Activated T-cell treated with anti-CD3 and anti-CD28 coated beads, Interleukin-2, amount 50 U/mL, for 72 hours (primary cell): ENCODE measurements at places on chromosomes 1 and 21. TPM values are rescaled to one million over a fixed set of nuclear protein-coding genes. Genes with fewer than 3 reads are reported as not detected.
A peak's percentile ranks its signal among the peaks of the same experiment; 100 is the strongest.

The PGBD5 gene
- total RNA-seq: not detected

The IL22RA1 gene
- total RNA-seq: not detected

The NLRP3 gene
- total RNA-seq: 0.63 TPM

The NFIA gene
- total RNA-seq: 27.3 TPM

The IFNGR2 gene
- 25.2 TPM for total RNA-seq

The OSCP1 gene
- total RNA-seq: 2.1 TPM

DNA sequence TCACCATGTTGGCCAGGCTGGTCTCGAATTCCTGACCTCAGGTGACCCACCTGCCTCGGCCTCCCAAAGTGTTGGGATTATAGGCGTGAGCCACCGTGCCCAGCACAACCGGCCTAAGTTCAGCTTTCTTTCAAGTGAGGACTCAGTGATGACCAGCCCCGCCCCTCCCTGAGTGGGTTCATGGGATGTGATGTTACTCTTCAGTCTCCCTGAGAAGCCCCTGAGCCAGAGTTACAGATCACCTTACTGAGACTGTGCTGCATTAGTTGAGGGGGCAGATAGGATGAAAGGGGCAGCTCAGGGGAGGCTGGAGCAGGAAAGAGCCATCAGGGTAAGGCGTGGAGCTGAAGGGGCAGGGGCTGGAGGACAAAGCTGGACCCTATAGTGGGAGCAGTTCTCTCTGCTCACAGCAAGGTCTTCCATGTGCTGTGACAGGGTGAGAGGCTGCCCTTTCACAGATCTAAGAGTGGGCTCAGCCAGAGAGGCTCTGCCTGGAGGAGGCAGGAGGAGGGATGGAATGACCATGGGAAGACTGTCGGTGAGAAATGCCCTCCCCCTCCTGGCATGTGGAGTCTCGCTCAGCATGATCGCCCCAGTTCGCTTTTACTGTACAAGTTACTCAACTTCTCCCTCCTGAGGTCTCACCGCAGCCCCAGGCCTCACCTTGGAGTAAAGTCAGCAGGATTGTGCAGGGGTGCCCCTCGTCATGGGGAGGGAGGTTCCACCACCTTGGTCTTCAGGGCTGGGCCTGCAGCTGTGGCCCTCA, 13.4 kb downstream of the SH2D2A start:
- no peak for DNase-seq
- H3K27ac ChIP-seq: peak overlapping the region; percentile 43
- no peaks in the 10 kb centered on the region for H3K27me3 ChIP-seq
- no peak overlapping the region for H3K4me3 ChIP-seq
- peaks cover 18% of the 10 kb centered on the region for H3K36me3 ChIP-seq

- DNase-seq: no peak
- peaks cover 13% of the 10 kb centered on the region for H3K36me3 ChIP-seq
- no peaks in the 10 kb centered on the region for H3K27me3 ChIP-seq
- peak overlapping the region; percentile 93 for H3K27ac ChIP-seq
- H3K4me3 ChIP-seq: no peak overlapping the region
Observed at GRCh38 chr1:161059293-161059692, 10.4 kb downstream of the ARHGAP30 start.

GRCh38 chr1:215290018-215290417, 207.5 kb downstream of the KCNK2 start:
- no peak overlapping the region for H3K27ac ChIP-seq
- no peak overlapping the region for H3K4me3 ChIP-seq
- H3K4me1 ChIP-seq: no peaks in the 10 kb centered on the region
- no peak for DNase-seq
- no peaks in the 10 kb centered on the region for H3K27me3 ChIP-seq
- H3K36me3 ChIP-seq: no peaks in the 10 kb centered on the region

DNA sequence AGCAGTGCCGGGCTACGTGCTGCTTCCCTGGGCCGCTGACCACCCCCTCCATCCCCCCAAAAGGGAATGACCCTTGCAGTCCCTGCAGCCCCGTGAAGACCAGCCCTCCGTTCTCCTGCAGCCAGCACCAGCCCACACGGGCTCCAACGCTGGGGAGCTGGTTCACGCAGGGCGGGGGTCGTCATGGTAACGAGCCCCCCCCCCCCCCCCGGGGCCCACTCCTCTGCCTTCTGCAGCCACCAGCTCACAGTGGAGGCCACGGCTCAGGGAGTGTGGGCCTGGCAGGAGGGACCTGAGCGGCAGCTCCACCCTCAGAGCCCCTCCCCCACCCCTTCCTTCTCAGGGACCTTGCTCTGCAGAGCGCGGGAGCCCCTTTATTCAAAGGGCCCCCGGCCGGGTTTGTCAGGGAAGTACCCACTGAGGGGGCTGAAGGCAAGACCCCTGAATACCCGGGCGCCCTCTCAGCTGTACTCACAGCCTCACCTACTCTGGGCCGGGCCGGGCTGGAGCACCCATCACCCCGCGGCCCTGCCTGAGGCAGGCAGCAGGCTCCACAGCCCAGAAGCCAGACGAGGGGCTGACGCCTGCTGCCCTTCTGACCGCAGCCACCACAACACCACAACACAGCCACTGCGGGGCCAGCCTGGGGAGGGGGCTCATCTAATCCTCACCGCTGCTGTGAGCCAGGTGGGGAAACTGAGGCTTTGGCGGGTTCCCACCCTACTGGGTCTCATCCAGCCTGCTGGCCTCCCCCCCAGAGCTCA, 12.6 kb downstream of the MEGF6 start:
- H3K27me3 ChIP-seq: no peaks in the 10 kb centered on the region
- DNase-seq: no peak
- H3K4me1 ChIP-seq: peaks cover 21% of the 10 kb centered on the region
- H3K27ac ChIP-seq: no peak overlapping the region
- no peaks in the 10 kb centered on the region for H3K36me3 ChIP-seq

GRCh38 chr1:245748646-245749045, 593.9 kb downstream of the KIF26B start:
- H3K4me1 ChIP-seq: no peaks in the 10 kb centered on the region
- H3K27me3 ChIP-seq: no peaks in the 10 kb centered on the region
- H3K4me3 ChIP-seq: no peak overlapping the region
- H3K27ac ChIP-seq: no peak overlapping the region
- peaks cover 16% of the 10 kb centered on the region for H3K36me3 ChIP-seq

- no peaks in the 10 kb centered on the region for H3K27me3 ChIP-seq
- DNase-seq: no peak
- no peaks in the 10 kb centered on the region for H3K4me1 ChIP-seq
- H3K36me3 ChIP-seq: peaks cover 3% of the 10 kb centered on the region
- H3K4me3 ChIP-seq: no peak overlapping the region
Observed at GRCh38 chr21:19853709-19854575, 1144.3 kb upstream of the NCAM2 start.

DNA sequence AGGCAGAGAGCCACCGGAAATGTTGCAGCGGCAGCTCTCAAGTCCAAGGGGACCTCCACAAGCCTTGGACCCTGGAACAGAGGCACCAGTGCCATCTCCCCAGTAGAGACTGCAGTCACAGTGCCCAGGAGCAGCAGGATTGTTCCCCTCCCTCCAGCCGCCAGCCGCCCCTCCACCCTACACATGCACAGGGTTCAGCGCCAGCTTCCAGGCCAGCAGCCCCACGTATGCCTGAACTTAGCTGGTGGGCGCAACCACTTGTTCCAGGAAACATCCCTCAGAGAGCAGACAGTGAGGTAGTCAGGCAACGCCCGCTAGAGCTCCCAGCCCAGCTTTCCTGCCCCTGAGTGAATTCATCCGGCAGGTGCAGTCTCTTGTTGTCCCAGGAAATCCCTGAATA, 1098.1 kb upstream of the NCAM2 start:
- no peak for DNase-seq
- H3K36me3 ChIP-seq: no peaks in the 10 kb centered on the region
- no peaks in the 10 kb centered on the region for H3K27me3 ChIP-seq
- H3K27ac ChIP-seq: no peak overlapping the region

DNA sequence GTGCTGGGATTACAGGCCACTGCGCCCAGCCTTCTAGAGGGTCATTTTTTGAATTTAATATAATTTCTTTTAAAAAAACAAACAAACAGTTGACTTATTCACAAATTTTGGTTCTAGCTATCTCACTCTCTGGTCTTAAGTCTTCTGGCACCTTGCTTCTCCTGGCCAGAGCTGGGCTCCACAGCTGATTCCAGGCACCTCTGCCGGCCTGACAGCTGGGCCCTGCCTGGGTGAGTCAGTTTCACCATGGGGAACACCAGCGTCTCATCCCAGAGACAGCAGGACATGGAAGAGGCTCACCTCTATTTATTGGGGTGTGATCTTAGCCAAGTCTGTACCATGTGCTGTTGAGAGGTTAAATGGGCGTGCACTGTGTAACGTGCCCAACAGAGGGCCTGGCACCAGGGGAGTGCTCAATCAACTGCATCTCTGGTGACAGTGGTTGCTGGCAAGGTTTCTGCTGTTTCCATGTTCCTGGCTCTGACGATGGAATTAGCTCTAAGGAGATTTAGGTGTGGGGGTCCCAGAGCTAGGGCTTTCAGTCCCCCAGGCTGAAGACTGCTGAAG, 956 bp downstream of the CPLANE2 start:
- H3K36me3 ChIP-seq: no peaks in the 10 kb centered on the region
- peak overlapping the region; percentile 95 for H3K4me3 ChIP-seq
- peaks cover 24% of the 10 kb centered on the region for H3K4me1 ChIP-seq
- peak overlapping the region; percentile 8 for H3K27ac ChIP-seq
- no peaks in the 10 kb centered on the region for H3K27me3 ChIP-seq

GRCh38 chr21:45963232-45963570, 18.4 kb upstream of the COL6A1 start:
- H3K4me3 ChIP-seq: no peak overlapping the region
- H3K27ac ChIP-seq: no peak overlapping the region
- peaks cover 26% of the 10 kb centered on the region for H3K27me3 ChIP-seq
- H3K4me1 ChIP-seq: no peaks in the 10 kb centered on the region
- H3K36me3 ChIP-seq: peaks cover 6% of the 10 kb centered on the region
- DNase-seq: no peak

DNA sequence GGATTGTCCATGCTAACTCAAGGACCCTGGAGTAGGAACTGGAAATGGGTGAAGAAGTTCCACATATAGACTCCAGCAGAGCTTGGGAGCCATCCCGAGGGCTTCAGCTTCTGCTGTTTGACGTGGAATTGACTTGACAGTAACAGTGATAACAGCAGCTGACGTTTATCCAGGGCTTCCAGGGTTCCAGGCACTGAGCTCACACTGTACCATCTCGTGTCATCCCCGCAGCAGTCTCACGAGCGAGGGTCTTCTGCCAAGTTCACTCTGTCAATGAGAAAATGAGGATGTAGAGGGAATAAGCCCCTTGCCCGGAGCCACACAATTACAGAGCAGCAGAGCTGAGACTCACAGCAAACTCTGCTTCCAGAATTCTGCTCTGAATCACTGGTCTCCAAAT, 447.7 kb downstream of the SIPA1L2 start:
- H3K4me3 ChIP-seq: no peak overlapping the region
- H3K27ac ChIP-seq: no peak overlapping the region
- H3K27me3 ChIP-seq: peaks cover 11% of the 10 kb centered on the region
- no peak for DNase-seq
